ENCODE measurements at places on chromosomes 6 and 20. TPM values are rescaled to one million over a fixed set of nuclear protein-coding genes. Genes with fewer than 3 reads are reported as not detected.

- no peaks in the 10 kb centered on the region for H3K36me3 ChIP-seq
- H3K27ac ChIP-seq, result no peak overlapping the region
- peaks cover 3% of the 10 kb centered on the region for H3K4me1 ChIP-seq
- H3K4me3 ChIP-seq, result no peak overlapping the region
- DNase-seq, result no peak
- H3K27me3 ChIP-seq, result peaks cover 30% of the 10 kb centered on the region
Observed at GRCh38 chr6:70171236-70171635, 131.6 kb downstream of the COL9A1 start.

GRCh38 chr6:49118478-49118877 lies 344.6 kb downstream of the MMUT start:
- no peaks in the 10 kb centered on the region for H3K36me3 ChIP-seq
- H3K4me1 ChIP-seq, result no peaks in the 10 kb centered on the region
- H3K27me3 ChIP-seq, result no peaks in the 10 kb centered on the region
- H3K4me3 ChIP-seq, result no peak overlapping the region
- no peak for DNase-seq

GRCh38 chr6:91874971-91875370 lies 1288.1 kb upstream of the MAP3K7 start:
- H3K4me1 ChIP-seq, result no peaks in the 10 kb centered on the region
- no peaks in the 10 kb centered on the region for H3K36me3 ChIP-seq
- DNase-seq, result no peak
- no peaks in the 10 kb centered on the region for H3K27me3 ChIP-seq
- H3K27ac ChIP-seq, result no peak overlapping the region

DNA sequence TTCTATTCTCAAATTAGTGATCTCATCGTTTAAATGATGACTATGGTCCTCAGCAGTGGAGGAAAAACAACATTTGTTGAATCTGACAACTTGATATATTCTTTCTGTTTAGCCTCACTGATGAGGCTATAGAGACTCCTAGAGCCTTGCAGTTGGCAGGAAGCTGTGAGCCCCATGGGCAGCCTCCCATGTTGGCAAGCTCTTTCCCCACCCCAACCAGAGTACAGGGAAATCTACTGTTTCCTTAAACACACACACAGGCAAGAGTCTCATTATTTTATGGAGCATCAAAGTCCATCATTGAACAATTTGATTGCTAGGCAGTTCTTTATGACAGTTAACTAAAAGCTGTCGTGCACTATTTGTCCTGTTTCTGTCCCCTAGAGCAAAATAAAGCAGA lies 498.2 kb upstream of the CITED2 start:
- H3K27me3 ChIP-seq, result peaks cover 2% of the 10 kb centered on the region
- no peaks in the 10 kb centered on the region for H3K36me3 ChIP-seq
- H3K27ac ChIP-seq, result no peak overlapping the region
- H3K4me1 ChIP-seq, result no peaks in the 10 kb centered on the region
- no peak overlapping the region for H3K4me3 ChIP-seq

GRCh38 chr6:106318851-106319250 lies 6.7 kb downstream of the ATG5 start:
- no peaks in the 10 kb centered on the region for H3K27me3 ChIP-seq
- peaks cover 61% of the 10 kb centered on the region for H3K4me1 ChIP-seq
- no peak overlapping the region for H3K27ac ChIP-seq
- H3K36me3 ChIP-seq, result peaks cover 40% of the 10 kb centered on the region
- no peak for DNase-seq

DNA sequence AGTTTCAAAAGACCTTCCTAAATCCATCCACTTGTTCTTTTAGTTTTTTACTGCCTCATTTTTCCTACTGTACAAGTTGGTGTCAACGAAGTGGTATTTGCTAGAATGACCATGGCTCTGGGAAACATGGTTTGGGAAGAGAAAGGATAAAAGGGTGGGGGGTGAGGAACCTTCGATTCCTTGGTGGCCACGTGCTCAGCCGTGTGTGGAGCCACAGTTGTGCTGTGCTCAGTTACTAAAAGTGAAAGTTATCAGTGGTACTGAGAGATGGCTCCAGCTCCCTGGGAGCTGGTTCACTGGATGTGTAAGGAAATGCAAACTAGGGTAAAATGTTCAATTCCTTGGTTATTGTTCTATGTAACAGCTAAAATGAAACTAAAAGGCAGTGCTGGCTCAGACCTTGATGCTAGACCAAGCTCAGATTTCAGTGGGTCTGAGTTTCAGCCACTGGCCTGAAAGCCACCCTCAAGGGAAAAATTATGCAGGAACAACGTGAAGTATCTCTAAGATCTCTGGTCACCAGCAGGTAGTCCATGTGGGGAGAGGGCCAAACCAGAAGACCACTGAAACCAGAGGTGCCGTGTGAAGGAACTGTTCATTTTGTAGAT lies 7.4 kb upstream of the SLC22A2 start:
- no peak for DNase-seq
- peaks cover 13% of the 10 kb centered on the region for H3K27me3 ChIP-seq
- no peak overlapping the region for H3K4me3 ChIP-seq
- H3K27ac ChIP-seq, result no peak overlapping the region

DNA sequence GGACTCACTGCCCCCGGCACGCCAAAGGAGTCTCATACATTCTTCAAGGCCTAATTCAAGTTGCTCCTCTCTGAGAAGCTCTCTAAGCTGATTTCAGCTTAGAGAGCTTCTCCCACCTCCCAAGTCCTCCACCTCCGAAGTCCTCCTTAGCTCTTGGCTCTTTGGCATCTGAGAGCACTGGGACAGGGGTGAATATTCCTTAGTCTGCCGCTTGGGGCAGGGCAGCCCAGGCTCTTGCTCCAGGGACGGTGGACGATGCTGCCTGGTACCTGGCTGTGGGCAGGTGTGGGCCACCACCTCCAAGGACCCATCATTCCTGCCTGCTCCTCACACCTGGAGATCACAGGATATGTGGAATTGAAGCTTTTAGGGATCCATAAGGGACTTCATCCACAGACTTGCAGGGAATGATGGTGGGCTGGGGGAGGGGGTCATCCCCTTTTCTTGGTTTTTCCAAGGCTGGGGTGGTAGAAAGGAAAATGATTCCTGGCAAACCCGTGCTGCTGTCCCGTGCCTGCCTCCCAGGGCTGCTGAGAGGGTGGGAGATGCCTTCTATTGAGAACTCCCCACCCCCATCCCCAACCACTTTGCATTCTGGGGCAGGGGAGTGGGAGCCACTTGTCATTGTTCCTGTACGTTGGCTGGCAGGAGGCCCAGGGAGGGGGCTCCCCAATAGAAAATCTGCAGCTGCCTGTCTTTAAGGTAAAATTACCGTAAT lies 57.4 kb downstream of the ARHGAP40 start:
- no peaks in the 10 kb centered on the region for H3K4me1 ChIP-seq
- no peaks in the 10 kb centered on the region for H3K36me3 ChIP-seq

GRCh38 chr20:34927736-34928135 lies 27.9 kb downstream of the GSS start:
- peaks cover 24% of the 10 kb centered on the region for H3K4me1 ChIP-seq
- H3K36me3 ChIP-seq, result peaks cover 34% of the 10 kb centered on the region
- no peaks in the 10 kb centered on the region for H3K27me3 ChIP-seq
- no peak for DNase-seq
- no peak overlapping the region for H3K4me3 ChIP-seq

DNA sequence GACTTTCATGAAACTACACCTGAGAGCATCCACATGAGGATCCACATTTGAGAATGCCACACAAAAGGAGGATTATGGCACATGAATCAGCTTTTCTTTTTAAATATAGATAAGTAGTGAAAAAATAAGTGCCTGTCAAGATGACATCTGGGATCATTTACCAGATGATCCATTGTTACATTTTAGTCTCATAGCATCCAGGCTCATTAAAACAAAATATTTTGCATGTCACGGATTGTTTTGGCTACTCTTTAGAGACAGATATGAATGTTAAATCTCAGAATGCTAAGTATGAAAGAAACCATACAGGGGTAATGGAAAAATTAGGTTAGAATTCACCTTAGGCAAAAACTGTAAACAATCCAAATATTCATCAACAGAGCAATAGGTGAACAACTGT lies 66.7 kb downstream of the MYO6 start:
- no peak overlapping the region for H3K4me3 ChIP-seq
- no peaks in the 10 kb centered on the region for H3K27me3 ChIP-seq
- no peak for DNase-seq
- no peaks in the 10 kb centered on the region for H3K36me3 ChIP-seq

GRCh38 chr6:170043881-170044790 lies 246.7 kb downstream of the DLL1 start:
- H3K4me3 ChIP-seq, result no peak overlapping the region
- peaks cover 4% of the 10 kb centered on the region for H3K4me1 ChIP-seq
- peaks cover 21% of the 10 kb centered on the region for H3K27me3 ChIP-seq
- DNase-seq, result no peak

Gene PROKR2
- not detected for total RNA-seq

Gene DYNLT1
- 120 TPM for total RNA-seq

Gene SLC2A10
- not detected for total RNA-seq

Measured in activated CD8-positive, alpha-beta memory T cell treated with anti-CD3 and anti-CD28 coated beads, Interleukin-2, amount 10 ng/mL, durations not matched to agents 7 days and 5 days (primary cell).